ENCODE measurements at places on chromosomes 6 and 20.

- DNase-seq, result peak; percentile 4
These were observed 161.0 kb downstream of the ASCC3 start for GRCh38 chr6:100719883-100720682.

DNA sequence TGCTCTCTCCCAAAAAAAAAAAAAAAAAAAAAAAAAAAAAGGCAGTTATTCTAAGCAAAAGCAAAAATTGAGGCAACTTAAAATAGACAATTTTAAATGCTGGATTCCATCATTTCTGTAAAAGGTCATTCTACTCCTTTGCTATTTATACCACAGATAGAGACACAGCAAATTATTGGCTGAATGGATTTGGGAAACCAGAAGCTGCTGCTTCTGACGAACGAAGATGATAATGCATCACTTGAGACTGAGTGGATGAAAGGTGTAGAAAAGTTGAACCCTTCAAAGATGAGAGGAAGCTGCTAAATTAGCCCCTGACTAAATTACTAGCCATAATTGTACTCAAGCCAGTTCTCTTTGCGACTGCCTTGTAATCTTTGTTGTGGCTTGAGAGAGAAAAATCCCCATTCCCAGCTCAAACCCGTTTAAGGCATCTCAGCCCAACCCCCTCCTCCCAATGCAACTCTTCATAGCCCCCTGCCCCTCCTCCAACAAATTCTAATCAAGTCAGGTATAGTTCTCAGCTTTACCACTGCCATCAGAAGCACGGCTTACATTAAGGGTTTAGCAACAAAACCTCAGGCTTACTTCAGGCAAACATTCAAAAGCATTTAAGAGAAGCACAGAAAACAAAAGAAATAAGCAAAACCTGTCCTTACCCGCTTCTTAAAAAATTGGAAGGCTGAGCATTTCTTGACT, 1.0 kb downstream of the SGK1 start:
- no peak for DNase-seq

DNA sequence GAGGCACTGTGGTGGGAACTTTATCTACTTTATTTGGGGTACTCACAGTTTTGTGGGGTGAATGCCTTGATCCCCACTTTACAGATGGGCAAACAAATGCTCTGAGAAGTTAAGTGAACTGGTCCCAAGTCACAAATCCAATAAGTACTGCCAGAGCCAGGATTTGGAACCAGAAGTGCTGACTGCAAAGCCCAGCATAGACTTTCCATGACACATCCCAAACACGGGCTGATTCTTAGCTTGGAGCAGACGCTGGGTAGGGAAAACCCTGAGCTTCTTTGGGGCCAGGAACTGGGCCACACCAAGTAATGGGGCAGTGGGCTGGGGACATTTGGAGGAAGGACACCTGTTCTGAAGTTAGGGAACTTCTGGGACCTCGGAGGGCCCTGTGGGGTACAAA, 20.3 kb downstream of the RIN2 start:
- DNase-seq, result no peak

DNA sequence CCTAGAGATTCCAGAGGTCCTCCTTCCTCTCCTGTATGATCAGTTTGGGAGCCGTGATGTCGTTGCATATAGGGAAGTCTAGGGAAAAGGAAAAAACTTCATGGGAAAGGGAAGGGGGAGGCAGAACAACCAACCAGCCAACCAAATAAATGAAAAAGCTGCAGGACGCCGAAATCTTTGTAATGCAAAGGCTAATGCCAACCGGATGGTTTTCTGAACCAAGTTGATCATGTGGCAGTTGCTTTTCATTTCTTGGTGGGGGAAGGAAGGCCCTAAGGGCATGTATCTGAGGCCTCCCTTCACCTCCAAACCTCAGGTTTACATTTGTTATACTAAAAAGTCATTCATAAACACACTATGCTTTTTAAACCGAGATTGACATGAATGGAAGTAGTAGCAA, 167.2 kb downstream of the ARID1B start:
- no peak for DNase-seq

DNA sequence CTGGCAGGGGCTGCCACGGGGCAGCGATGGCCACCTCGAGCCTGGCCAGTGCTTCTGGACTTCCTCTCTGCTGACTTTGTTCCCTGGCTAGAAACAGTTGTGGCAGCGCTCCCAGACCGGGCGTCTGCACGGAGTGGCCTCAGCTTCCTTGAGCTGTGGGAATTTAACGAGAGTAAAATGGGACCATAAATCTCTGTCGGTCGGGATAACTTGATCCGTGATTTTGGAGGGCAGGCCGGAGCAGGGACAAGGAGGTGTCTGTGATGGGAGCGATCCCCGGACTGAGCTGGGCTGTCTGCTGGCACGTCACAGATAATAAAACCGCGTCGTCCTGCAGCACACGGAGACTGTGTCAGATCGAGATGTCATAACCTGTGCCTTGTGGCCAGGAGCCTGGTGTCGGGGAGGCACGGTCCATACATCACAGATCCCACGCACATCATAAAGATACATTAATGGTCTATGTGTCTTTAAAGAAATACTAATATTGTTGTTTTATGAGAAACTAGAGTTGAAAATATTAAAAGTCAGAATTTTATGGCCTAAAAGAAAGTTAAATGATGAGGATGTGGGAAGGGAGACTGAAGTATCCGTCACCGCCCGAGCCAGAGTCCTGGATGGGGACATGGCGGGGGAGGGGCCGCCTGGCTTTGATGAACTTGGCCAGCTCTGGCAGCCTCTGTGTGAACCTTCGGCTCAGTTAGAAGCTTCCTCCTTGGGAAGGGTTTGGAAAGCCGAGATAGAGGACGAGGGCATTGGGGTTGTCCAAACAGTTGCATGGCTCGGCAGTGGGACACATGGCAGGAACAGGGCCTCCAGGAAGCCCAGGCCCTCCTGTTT, 6.5 kb upstream of the RBBP8NL start:
- DNase-seq, result peak; percentile 14

GRCh38 chr20:59933296-59933848, at the start of gene SYCP2:
TSS of gene SYCP2 (minus strand) at chr20:59933637. CDS start at chr20:59922413, 11,224 bp downstream.
- no peak for DNase-seq

- no peak for DNase-seq
These were observed 61.0 kb downstream of the VGLL2 start for GRCh38 chr6:117326396-117326795.

DNA sequence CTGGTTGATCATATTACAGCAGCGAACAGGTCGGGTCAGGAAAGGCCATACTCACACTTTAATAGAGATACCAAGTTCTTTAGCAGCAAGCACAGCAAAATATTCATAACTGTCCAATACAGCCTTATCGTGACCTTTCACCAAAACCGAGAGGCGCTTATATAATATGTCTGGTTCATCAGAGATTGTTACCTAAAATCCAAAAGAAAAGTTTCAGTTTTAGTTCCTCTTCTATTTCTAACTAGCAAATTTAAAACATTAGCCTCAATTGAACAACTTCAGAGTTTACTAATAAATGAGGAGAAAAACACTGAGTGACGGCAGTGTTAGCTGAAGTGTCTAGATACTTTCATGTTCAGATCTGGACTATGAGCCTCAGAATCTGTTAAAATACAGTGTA, 5.9 kb downstream of the MRPS10 start:
- DNase-seq, result no peak

DNA sequence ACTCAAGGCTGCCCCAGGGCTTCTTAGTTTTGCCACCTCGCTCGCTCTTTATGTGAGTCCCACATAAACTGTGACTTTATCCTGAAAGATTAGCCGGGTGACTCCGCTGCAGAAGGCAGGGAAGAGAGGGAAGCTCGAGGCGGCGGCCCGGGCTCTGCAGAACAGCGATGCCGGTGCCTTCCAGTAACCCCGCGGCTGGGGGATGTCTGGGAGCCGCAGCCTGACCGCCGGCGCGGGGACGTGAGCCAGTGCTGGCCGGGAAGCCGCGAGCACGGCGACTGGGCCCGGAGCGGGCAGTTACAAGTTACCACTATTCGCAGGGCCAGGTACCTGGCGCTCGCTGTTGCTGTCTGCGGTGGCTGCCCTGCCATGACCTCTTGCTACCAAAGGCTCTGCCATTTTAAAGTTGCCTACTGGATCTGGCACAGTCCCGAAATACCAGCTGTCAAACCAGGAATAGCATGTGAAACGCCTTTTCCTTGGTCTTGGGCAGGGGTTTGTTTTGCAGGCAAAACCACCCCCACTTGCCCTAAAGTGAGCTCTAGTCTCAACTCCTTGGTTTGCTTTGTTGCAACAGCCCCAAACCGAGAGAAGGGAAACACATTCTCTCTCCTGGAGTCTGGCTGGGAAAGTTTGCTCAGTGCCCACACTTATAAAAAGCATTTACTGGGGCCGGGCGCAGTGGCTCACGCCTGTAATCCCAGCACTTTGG, 124.0 kb upstream of the SLC2A12 start:
- peak; percentile 64 for DNase-seq

DNA sequence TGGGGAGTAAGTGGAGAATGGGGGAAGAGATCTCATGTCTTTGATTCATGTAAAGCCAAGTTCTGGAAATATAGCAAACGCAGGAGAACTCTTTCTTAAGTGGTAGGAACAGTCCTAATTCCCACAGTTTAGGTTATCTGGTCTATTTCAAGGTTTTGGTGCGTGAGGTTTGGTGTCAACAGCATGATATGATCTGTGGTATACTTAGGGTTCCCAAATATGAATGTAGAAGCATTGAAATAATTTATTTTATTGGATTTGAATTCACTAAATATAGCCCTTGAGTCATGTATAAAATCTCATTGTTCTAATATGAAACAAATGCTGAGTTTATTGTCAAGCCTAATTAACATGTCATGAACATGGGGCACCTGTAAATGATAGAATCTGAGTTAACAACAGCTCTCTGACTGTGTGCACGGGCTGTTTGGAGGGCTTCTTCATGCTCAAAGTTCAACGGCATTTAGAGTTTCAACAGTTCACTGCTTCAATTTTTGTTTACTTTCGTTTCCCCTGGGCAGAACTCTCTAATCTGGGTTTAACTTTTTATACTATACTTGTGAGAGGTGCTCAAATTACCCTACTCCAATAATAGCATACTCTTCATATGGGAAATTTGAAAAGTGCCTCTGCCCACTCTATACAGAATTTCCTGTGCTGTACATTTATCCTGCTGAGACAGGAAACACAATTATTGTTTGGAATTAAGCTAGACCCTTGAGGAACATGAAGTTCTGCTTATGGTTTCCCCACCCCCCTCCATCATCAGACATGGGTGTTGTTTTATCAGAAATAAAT, 236.3 kb upstream of the ZNF217 start:
- DNase-seq, result no peak

GRCh38 chr20:19897891-19898290, 119.3 kb upstream of the NAA20 start:
- no peak for DNase-seq

DNA sequence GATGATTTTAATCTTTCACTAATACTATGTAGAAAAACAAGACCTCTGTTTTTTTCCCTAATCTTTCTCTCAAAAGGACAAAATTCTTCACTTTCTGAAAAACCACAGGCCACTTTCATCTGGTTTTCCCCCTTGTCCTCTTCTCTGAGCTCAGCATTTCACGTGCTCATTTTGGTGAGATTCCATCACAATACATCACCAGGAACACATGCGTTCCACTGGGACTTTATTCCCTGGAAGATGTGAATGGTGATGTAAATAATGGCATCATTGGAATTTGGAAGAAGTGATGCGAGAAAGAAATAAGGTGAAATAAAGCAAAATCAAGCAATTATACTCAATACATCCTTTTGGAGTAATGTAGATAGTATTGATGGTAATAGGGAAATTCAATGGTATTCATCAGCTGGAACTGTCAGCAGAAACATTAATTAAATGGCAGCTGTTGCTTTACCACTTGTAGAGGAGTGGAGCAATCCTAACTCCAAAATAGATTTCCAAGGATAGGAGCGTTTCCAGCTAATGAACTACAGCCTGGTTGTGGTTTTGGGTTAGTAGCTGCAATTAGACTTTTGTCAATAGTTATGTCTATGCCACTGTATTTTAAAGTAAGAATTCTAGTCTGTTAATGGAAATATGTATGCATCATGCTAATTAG, 11.5 kb downstream of the FILIP1 start:
- no peak for DNase-seq

DNA sequence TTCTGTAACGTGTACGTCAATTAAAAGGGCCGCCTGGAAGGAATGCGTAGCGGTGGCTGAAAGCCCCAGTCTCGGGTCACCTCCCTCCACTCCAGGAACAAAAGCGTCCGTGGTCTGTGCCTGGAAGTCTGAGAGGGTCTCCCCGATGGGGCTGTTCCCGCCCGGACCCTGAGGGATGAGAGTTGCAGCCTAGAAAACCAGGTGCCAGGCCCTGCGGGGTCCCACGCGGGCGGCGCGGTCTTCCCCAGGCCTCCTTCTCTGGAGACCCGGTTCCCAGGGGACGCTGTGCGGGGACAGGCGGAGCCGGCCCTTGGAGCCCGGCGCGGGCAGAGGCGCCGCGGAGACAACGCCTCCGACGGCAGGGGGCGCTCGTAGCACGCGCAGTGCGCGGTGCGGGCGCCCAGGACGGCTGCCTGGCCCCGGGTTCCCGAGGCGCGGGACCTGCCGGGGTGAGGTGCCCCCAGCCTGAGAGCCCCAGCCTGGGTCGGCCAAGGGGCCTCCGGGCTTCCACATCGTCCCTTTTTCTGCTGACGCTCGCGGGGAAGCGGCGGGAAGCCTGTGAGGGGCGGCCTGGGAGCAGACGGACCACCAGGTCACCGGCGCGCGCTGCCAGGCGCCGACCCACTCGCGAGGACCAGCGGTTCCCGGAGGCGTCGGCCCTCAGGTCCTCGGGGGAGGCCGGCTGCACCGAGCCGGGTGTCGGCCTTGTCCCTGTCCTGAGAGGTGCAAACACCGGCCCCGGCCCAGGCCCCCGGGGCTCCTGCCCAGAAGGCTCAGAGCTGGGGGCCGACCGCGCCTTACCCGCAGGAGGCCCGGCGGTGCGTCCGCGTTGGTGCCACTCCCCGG, 5.3 kb upstream of the FOXC1 start:
- DNase-seq, result no peak

DNA sequence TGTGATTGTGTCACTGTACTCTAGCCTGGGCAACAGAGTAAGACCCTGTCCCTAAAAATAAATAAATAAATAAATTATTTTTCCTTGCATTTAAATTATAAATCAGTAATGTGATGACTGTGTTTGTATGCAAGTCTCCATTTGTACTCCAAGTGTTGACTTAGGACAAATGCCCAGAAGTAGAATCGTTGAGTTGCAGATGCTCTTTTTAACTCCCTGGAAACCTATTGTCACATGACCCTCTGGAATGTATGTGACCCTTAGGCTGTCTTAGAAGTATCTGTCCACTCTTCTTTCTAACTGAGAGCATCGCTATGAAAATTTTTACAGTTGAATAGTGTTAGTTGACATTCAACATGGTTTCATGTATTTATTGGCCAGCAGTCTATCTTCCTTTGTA, 18.8 kb downstream of the OR2A4 start:
- DNase-seq, result no peak

Measured in putamen (tissue), 1 donor.